Keratinocyte (primary cell): ENCODE measurements at places on chromosomes 1 and 21. TPM values are rescaled to one million over a fixed set of nuclear protein-coding genes. Genes with fewer than 3 reads are reported as not detected.

Gene RNU1-1
- 66.0 to 67.0 TPM in 2 of 3 replicates, not detected in the other for polyA plus RNA-seq

Gene FALEC
- polyA plus RNA-seq: 0.12 to 0.13 TPM in 2 of 3 replicates, not detected in the other

Gene LCE6A
- polyA plus RNA-seq: 0.32 to 1.2 TPM (median 0.60 TPM) in 3 replicates

GRCh38 chr21:32192291-32193097, 86.4 kb downstream of the MIS18A start:
- no peak for DNase-seq

- DNase-seq: no peak
Observed at GRCh38 chr1:99627615-99628014, 18.3 kb upstream of the PALMD start.

- DNase-seq: no peak
Observed at GRCh38 chr1:166590161-166590560, 249.1 kb upstream of the POGK start.

GRCh38 chr1:15525050-15526020, 1.3 kb upstream of the DNAJC16 start:
- DNase-seq: no peak

DNA sequence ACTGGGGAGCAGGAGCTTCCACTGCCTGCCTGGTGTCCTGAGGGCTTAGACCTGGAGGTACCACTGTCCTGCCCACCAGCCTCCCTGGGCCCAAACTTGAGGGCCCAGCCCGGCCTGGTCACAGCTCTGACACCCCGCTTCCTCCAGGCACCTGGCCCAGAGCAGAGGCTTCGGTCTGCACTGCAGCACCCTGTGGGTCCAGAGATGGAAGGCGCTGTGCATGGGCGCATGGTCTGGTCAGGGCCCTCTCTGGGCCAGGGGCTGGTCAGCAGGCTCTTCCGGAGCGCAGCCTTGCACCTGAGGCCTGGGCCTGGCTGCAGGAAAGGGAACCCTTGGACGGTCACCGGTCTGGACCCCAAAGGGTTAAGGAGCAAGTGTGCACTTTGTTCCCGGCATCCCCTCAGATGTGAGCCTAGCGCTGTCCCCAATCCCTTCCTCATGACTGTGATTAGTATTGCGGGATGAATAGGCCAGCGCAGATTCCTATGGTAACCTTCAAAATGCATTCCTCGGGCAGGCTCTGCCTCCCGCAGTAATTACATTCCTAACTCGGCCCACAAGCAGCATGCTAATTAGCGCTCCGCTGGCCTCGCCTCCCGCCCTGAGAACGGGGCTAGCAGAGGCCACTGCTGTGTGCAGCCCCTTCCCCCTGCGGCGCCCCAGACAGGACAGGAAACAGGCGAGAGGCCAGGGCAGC, 36.3 kb downstream of the PRDM16 start:
- no peak for DNase-seq
